Hepatocyte (in vitro differentiated cells): ENCODE measurements at places on chromosomes 11 and 22. TPM values are rescaled to one million over a fixed set of nuclear protein-coding genes. Genes with fewer than 3 reads are reported as not detected.

The TTC36 gene
- 2.1 and 3.1 TPM in 2 replicates for polyA plus RNA-seq

The SAA4 gene
- polyA plus RNA-seq, result 75.6 and 101 TPM in 2 replicates

The SLC22A12 gene
- polyA plus RNA-seq, result 0.11 TPM in 1 of 2 replicates, not detected in the other

The APOBEC3F gene
- 8.8 and 10.0 TPM in 2 replicates for polyA plus RNA-seq

The UPB1 gene
- 0.39 and 1.0 TPM in 2 replicates for polyA plus RNA-seq

The APOA1 gene
- 5,326 and 7,624 TPM in 2 replicates for polyA plus RNA-seq

The CHADL gene
- 1.2 and 1.4 TPM in 2 replicates for polyA plus RNA-seq

The ARHGAP42 gene
- polyA plus RNA-seq, result 8.7 and 11.5 TPM in 2 replicates

The CHRNA10 gene
- 0.53 and 1.6 TPM in 2 replicates for polyA plus RNA-seq

The FAM227A gene
- 0.51 and 2.3 TPM in 2 replicates for polyA plus RNA-seq
